A673 (cell line): ENCODE measurements at places on chromosomes 2 and 18.

GRCh38 chr2:48905696-48906095 lies 150.2 kb upstream of the LHCGR start:
- DNase-seq: no peak

DNA sequence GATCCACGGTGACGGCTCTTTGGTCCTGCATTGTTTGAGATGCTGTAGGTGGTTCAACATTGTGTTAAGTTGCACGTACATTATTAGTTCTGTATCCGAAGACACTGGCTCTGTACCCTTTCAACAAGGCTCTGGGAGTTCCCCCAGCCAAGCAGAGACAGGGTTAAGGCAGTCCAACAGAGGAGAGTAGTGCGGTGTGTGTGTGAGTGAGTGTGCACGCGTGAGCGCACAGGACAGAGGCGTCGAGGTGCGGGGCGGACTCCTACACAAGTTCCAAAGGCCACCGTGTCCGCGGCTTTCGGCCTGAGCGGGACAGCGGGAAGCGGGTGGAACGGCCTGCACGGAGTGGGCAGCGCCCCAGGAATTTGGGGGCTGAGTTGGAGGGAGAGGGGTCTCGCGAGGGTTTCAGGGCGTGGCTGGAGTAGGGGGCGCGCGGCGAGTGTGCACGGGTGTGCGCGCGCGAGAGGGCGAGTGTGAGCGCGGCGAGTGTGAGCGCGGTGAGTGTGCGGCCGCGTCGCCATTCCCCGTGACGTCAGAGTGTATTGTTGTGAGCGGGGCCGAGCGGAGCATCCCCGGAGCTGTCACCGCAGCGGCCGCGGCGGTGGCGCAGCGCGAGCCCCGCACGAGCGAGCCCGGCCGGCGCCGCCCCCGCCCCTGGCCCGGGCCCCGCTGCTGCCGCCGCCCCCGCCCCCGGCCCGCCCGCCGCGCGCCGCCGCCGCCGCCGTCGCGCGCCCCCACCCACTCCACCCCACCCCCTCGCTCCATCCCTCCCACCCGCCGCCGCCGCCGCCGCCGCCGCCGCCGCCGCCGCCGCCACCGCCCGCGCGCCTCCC lies at the start of gene ASXL3:
ASXL3 (plus strand) TSS at position 535 of the 833 bp plus-strand sequence. CDS start 413 bp downstream, outside the sequence.
- DNase-seq: peak; percentile 20

- no peak for DNase-seq
Observed at GRCh38 chr2:168593713-168594112, 137.6 kb downstream of the CERS6 start.

DNA sequence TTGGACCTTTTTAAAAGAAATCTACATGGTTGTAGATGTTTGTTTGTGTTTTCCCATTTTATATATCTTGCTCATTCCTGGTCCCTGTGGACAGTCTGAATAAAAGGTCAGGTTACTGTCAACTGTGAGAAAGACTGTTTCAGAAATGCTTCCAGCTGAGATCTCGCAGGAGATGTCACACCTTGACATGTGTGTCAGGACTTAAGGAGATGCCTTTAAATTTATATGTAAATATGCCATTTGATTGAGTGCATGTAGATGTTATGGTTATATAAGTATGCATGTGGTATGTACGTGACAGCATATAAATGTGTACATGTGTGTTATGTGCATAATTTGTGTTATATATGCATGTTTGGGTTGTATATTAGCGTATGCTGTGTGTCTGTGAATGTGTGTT lies 2172.3 kb upstream of the CELF4 start:
- DNase-seq: no peak

GRCh38 chr2:173860566-173860965 lies 104.6 kb downstream of the SP3 start:
- DNase-seq: no peak

- peak; percentile 26 for DNase-seq
Observed at GRCh38 chr2:232076736-232077135, 115.2 kb downstream of the DIS3L2 start.

DNA sequence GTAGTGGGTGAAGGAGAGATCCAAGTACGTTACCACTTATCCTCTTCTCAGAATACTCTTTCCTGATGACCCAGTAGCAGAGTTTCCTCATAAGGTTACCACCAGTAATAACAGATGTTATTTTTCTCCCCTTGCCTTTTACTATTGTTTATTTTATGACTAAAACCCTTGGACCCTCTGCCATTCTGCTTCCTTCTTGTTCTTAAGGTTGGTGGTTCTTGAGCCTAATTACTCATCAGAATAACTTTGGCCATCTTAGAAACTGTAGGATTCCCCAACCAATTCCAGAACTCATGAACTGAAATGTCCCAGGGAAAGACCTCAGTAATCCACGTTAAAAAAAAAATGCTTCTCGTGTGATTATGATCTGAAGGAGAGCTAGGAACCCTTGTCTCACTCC lies 64.9 kb downstream of the CHST9 start:
- no peak for DNase-seq

- DNase-seq: peak; percentile 52
Observed at GRCh38 chr2:72116081-72116533, 31.6 kb downstream of the CYP26B1 start.

DNA sequence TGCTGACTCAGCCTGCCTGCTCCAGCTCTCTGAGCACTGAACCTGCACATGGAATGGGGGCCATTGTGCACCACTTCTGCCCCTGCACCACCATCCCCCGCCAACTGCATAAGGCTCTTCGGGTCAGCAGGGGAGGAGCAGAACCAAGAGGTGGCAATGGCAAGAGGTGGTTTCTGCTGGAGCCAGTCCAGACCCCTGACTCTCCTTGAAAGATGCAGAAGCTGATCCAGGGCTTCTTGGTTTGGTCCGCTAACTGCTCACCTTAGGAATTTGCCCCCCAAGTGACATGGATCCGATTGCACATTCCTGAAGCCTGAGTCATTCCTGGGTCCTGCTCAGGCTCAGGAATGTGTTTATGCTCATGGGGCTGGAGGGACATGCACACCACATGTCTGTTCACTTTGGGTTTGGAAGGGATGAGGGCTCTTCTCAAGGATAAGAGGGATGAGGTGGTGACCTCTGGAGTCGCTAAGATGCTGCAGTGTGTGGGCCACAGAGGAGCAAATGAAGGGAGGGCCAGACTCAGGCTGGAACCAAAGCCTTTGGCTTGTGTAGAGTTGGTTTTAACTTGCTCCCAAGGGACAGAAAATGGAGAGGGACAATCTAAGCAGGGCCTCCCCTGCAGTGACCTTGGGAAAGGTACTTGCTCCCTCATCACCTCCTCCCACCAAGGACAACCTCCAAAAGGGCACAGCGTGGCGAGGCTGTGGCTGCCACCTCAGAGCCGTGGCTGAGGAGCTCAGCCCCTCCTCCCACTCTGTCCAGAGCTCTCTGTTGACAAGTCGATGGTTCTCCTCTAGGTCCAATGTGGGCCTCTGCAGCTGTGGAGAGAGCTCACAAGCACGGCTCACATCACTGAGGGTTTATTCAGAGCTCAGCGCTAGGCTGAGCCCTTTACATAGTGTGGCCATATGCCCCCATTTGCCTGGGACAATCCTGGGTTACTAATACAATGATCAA lies 66.2 kb downstream of the HS1BP3 start:
- peak; percentile 80 for DNase-seq

- no peak for DNase-seq
Observed at GRCh38 chr18:73043611-73044010, 175.8 kb upstream of the NETO1 start.

DNA sequence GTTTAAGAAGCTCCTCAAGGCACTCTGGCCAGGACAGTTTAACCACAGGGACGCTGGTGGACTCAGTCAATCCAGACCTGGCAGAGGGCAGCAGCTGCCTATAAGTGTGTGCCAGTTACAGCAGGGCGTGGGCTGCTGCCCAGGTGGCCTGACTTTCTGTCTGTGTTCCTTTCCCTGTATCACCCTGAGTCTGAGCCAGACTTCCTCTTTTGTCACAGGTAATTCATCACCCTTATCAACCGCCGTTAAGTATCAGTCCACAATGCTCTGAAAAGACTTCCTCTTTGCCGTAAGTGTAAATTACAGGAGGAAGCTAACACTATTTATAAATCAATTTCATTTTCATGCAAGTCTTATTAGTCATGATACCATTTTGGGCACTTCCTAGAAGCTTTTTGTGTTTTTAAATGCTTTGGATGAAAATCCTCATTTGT lies 7.0 kb downstream of the LPIN1 start:
- DNase-seq: no peak

GRCh38 chr2:39228413-39229209 lies 15.2 kb downstream of the CDKL4 start:
- no peak for DNase-seq

DNA sequence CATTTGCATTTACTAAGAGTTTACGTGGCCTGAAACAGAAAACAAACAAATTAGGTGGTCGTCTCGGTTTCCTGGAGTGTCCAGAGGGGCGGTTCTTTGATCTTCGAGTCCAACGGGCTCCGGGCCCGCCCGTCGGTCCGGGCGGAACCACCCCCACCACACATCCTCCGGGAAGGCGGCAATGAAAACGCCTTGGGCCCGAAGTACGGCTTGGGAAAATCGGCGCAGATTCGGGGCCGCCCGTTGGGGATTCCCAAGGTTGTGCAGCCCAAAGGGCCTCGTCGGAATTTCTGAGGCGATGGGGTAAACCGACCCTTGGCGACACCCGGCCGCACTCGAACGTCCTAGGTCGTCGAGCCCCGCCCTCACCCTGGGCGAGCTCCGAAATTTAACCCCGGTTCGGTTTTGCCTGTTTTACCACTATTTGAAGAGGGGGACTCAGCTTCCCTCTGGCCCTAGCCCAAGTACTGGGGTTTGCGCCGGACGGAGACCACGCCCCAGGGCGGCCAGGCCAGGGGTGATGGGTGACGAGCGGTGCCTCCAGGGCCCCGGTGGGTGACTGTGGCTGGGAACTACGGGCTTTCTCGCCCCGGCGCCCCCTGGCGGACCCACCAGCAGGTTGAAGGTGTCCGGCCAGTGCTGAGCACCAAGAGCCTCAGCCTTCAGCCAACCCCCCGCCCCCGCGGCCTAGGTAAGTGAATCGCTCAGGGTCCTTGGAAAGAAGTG lies 1.9 kb upstream of the CFAP53 start:
- peak; percentile 57 for DNase-seq

GRCh38 chr18:46814399-46814798 lies 57.5 kb upstream of the ST8SIA5 start:
- no peak for DNase-seq

- DNase-seq: no peak
Observed at GRCh38 chr2:110748489-110748867, 16.1 kb downstream of the ACOXL start.

GRCh38 chr2:113298176-113298575 lies 19.5 kb upstream of the PAX8 start:
- no peak for DNase-seq

DNA sequence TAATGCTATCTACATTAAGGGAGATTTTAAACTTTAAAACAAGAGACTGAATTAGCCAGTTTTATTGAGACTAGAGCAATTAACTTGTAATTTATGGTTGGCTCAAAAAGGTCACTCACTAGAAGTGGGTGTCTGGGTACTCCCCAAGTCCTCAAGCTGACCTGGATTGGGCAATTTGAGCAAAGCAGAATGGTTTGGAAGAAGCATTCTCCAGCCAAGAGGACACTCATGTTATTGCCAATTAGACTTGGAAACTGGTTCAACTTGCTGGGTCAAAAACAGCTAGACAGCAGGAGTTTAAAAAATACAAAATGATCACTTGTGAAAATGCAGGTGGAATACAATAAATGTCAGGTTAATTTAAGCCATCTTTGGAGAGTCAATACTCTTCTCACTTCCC lies 29.5 kb upstream of the MYO1B start:
- no peak for DNase-seq

DNA sequence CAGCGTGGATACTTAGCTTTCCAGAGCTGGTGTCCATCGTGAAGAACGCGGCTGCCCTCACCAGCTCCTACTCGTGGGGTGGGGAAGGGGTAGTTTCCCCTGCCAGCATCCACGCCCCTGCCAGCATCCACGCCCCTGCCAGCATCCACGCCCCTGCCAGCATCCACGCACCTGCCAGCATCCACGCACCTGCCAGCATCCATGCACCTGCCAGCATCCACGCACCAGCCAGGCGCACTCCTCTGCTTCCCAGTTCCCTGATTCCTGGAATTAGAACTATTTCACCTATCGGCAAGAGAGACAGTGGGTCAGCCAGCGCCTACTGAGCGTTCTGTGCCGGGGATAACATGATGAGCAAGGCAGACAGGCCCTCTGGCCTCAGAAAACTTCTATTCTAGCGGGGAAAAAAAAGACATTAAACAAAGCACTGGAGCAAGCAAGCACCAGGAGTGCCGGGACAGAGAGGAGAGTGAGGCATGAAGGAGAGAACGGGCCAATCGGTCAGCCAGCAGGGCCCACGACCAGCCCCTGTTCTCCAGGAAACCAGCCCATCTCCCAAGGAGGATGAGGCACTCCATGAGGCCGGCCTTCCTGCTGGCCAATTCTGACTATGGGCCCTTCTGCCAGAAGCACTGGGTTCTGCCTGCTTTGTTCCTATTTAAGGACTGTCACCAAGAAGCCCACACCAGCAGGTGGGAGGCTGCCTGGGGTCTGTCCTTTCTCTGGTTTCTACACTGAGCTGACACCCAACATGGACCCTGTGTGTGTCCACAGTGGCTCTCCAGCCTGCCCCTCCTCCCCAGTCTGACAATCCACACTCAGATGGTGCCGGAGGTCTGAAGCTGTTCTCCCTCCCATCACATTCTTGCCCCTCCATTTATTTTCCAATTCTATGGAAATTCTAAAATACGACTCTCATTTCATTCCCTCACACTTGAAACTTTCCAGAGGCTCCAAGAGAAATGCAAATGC lies 78.4 kb upstream of the SALL3 start:
- DNase-seq: no peak

- peak; percentile 22 for DNase-seq
Observed at GRCh38 chr2:68849579-68850030, 21.6 kb downstream of the BMP10 start.

- DNase-seq: no peak
Observed at GRCh38 chr2:6148882-6149281, 456.7 kb downstream of the SOX11 start.

GRCh38 chr2:25491966-25492532 lies 150.3 kb upstream of the DNMT3A start:
- DNase-seq: peak; percentile 16

DNA sequence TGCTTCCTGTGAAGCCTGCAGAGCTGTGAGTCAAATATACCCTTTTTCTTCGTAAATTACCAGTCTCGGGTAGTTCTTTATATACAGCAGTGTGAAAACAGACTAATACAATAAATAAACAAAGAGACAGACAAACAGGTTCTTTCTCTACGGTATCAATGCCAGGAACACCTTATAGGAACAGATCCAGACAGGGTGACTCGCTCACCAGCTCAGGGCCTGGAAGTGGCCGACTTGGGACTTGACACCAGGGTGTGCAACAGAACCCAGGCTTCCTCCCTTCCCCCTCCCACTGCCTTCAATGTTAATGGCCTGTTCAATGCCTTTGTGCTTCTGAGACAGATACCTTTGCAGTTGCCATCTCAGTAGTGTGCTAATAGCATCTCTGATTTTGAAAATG lies 309.5 kb downstream of the ALK start:
- no peak for DNase-seq
